Pancreas (tissue), 10 donors: ENCODE measurements at places on chromosomes 16 and 17. TPM values are rescaled to one million over a fixed set of nuclear protein-coding genes. Genes with fewer than 3 reads are reported as not detected.

GRCh38 chr16:12228602-12229499 is 252.3 kb downstream of the SNX29 start:
- no peak overlapping the region for H3K4me3 ChIP-seq
- H3K36me3 ChIP-seq = no peaks in the 10 kb centered on the region
- no peak for DNase-seq
- no peaks in the 10 kb centered on the region for H3K27me3 ChIP-seq

GRCh38 chr16:71775949-71776348 is 32.7 kb downstream of the AP1G1 start:
- H3K27ac ChIP-seq = no peak overlapping the region
- no peak for DNase-seq
- no peak overlapping the region for H3K4me3 ChIP-seq
- peaks cover 15% of the 10 kb centered on the region for H3K36me3 ChIP-seq

DNA sequence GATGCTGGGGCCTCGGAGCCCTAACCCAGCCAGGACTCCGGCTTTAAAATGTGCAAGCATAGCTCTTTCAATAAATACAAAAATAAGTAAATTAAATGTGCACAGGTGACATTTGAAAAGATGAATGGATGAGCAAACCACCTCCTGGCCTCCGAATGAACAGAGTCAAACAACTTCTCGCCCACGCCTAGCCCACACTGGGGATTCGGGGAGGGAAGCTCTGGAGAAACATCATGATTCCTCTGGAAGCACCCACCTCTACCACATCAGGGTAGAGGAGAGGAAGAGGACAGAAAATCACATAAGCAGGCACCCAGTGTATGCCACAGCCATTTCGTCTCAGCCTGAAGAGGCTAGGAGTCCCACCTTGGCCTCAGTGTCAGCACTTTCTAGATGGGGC is 105.8 kb downstream of the SDK2 start:
- DNase-seq = no peak
- H3K4me3 ChIP-seq = no peak overlapping the region
- no peak overlapping the region for H3K27ac ChIP-seq
- no peaks in the 10 kb centered on the region for H3K36me3 ChIP-seq

DNA sequence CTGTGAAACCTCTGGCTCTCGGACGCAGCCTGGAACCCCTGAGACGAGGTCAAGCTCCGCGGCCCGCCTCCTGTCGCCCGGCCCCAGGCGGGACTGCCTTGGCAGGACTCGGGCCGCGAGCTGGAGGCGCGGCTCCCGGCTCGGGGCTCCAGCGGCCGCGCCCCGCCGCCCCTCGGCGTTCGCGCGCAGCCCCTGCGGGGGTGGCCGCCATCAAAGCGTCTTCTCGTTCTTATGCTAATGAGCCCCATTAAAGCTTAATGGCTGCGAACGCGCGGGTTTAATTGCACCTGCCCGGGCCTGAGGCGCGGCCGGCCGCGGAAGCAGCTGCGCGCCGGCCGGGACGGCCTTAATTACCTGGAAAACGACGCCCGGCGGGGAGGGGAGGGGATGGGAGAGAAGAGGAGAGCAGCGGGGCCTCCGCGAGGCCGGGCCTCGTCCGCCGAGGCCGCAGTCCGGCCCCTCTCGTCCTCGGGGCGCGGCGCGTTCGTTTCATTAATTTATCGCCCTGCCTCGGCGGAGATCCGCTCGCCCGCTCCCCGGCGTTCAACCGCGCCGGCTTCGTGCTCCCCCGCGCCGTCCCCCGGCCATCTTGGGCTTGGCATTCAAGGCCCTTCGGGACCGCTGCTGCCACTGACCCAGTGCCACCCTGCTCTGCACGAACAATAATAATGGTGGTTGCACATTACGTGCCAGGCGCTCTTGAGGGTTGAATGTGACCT is 19.2 kb downstream of the RAI1 start:
- H3K4me1 ChIP-seq = peaks cover 16% of the 10 kb centered on the region
- DNase-seq = no peak
- H3K27me3 ChIP-seq = no peaks in the 10 kb centered on the region

KRTAP1-1 gene
- 0.68 TPM for polyA plus RNA-seq

KCNJ12 gene
- polyA plus RNA-seq = 0.16 TPM
